ENCODE measurements at places on chromosomes 6 and 20.

DNA sequence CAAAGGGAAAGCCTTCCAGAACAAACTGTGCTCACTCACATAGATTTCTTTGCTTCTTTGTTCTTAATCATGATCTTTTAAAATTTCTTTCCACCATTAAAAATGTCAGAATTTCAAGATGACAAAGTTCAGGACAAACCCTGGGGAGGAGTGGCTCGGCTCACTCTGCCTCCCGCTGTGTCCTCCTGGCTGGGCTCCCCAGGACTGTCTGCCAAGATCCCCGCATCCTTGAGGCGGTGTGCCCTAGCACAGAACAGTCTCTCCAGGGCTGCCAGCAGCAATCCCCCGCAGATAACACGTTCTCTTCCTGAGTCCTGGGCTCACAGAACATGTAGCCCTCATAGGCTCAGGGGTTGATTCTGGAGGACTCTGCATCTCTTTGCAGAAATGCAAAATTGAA is 98.4 kb upstream of the KCNG1 start:
- no peak for DNase-seq

DNA sequence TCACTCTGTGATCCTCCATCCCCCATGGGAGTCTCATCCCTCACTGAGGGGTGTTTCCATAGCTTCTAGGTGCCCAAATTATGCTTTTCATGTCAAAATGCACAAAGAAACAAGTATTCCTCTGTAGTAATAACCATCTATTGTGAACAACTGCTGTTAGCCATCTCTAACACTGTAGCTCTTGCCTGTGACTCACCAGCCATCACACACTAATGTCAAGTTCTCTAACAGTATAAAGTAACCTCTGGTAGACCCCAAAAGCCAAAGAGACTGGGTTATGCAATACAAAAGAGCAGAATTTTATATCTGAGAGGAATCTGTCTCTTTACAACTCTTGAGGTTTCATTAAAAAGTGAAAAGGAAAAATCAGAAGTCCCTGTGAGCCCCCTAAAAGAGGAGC is 25.4 kb upstream of the IYD start:
- no peak for DNase-seq

- DNase-seq: no peak
These were observed 10.8 kb downstream of the ADGRF4 start for GRCh38 chr6:47709160-47709559.

- no peak for DNase-seq
These were observed 313.0 kb upstream of the DEFB112 start for GRCh38 chr6:50362706-50363105.

DNA sequence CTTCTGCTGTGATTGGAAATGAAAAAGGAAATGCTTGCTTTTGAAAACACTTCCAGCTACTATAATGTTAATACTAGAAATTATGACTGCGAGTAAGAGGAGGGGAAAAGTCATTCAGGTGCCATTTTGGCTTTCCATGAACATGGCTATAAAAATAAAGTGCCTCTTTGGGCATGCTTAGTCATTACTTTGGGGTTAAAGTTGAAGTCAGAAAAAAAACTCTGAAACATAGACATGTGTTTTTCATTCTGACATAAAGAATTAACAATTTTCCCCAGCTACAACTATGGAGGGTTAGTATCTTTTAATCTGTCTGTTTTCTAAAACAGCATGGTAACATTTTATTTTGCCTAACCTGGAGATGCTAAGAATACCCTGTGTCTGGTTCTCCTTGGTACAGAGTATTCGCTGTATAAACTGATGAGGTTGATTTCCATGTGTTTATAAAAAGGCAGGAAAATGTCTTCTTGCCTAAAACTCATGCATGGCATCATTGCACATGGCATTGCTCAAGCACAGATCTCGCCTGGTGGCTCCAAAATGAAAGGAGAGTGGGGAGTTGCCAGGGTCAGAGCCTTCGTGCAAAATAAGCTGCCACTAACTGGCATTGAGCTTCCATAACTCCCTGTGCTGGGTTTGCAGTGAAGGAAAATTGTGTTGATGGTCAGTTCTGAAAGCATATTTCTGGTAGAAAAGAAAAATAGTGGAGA is 188.9 kb downstream of the KCNQ5 start:
- DNase-seq: no peak

GRCh38 chr6:112298816-112299281 is 44.5 kb upstream of the LAMA4 start:
- no peak for DNase-seq

GRCh38 chr20:62918147-62918546 is 8.2 kb downstream of the DIDO1 start:
- DNase-seq: no peak

DNA sequence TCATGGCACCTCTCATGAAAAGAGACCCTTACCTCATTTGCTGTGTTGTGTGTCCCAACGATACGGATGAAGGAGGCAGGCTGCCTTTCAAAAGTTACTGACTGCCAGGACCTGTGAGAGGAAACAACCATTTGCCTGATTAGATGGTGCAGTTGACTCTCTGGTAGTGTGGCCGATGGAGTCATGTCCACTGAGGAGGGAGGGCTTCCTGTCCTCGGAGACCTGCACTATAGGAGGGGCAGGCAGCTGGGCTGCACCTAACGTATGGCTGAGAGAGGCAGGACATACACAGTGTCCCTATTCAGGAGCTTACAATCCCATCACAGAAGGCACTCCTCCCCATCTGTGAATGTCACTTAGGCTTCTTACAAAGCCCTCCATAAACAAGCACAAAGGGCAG is 373.0 kb downstream of the ZFAND3 start:
- no peak for DNase-seq

Measured in adrenal gland (tissue), 19 donors.